ENCODE measurements at places on chromosomes 1 and 21.
A peak's percentile ranks its signal among the peaks of the same experiment; 100 is the strongest.

GRCh38 chr1:17544776-17545350 is 5.4 kb downstream of the ARHGEF10L start:
- no peak for DNase-seq

- no peak for DNase-seq
Observed at GRCh38 chr1:242132121-242132817, 133.4 kb upstream of the MAP1LC3C start.

GRCh38 chr1:35319988-35320713 is 51.6 kb downstream of the ZMYM4 start:
- DNase-seq, result no peak

DNA sequence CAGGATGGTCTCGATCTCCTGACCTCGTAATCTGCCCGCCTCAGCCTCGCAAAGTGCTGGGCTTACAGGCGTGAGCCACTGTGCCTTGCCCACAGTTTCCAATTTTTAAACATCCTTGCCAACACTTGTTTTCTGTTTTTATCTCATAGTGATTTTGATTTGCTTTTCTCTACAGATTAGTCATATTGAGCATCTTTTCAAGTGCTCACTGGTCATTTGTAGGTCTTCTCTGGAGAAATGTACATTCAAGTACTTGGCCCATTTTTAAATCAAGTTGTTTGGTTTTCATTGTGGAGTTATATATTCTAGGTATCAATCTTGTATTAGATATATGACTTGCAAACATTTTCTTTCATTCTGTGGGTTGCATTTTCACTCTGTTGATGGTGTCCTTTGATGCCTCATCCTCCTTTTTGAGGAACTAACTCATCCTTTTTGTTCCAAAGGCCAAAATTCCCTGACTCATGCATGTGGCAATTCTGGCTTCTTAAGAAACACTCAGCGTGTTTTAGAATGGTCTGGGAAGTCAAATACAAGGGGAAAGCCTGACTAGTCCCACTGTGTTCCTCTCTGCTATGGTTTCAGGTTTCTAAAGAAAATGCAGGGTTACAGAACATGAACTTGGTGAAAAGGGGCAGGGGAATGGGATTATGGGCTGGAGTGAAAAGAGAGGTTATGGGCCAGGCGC is 37.3 kb downstream of the PTAFR start:
- no peak for DNase-seq

DNA sequence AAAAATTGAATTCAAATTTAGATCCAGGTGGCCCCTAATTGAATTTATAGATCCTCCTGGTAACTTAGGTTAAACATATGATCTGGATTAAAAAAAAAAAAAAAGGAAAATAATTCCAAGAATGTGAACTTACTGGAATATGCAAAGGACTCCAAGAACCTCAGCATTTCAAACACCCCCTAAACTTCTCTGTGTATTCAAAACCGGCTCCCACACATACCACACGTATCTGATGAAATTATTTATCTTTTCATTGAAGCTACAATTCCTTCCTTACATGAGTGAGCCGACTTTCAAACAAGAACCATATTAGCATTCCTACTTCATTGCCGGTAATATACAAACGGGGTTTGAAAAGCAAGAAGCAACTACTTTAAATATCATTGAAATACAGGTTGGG is 61.4 kb upstream of the FMN2 start:
- DNase-seq, result no peak

DNA sequence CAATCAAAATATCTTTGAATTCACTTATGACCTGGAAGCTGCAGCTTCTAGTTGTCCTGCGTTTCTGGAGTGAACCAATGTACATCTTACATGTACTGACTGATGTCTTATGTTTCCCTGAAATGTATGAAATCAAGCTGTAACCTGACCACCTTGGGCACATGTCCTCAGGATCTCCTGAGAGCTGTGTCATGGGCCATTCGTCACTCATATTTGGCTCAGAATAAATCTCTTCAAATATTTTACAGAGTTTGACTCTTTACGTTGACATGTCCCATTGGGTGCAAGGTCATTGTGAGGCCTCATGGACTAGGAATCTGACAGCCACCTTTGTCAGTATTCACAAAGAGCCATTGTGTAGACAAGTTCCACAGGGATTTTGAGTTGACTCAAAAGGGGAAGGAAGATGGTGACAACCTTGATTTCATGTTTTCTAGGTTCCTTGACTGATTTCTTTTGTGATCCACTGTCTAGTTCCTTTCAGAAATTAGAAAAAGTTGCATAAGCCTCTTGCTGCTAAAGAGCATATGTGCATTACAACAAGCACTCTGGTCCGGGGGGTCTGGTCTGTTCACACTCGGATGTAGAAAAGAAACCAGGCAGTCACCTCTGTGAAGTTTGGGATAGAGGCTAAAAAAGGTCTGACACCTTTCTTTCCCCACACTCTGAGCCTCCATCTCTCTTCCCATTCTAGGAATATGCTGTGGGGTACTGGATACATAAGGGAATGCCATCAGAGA is 10.7 kb downstream of the CHI3L2 start:
- DNase-seq, result no peak

- no peak for DNase-seq
Observed at GRCh38 chr1:25804964-25805862, 5.2 kb downstream of the SELENON start.

DNA sequence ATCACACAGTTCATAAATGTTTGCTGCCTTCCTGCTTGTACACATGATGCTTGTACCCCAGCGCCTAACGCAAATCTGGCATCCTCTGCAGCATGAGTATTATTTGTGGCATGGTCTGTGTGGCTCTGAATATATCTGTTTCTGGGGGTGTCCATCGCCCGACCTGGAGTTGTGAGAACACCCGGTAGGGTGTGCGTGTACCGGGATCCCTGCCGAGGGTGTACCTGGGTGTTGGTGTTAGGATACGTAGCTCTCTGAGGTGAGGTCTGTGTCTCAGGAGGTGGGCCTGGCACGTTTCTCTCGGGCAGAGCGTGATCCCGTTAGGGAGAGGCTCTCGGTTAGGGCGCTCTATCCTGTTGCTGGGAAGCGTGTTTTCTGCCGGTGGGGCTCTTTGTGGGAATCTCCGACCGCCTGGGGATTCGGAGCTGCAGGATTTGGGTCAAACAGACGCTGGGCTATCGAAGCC is 10.4 kb upstream of the CDC20 start:
- DNase-seq, result no peak

- DNase-seq, result no peak
Observed at GRCh38 chr1:73491621-73492020, 706.4 kb downstream of the LRRIQ3 start.

DNA sequence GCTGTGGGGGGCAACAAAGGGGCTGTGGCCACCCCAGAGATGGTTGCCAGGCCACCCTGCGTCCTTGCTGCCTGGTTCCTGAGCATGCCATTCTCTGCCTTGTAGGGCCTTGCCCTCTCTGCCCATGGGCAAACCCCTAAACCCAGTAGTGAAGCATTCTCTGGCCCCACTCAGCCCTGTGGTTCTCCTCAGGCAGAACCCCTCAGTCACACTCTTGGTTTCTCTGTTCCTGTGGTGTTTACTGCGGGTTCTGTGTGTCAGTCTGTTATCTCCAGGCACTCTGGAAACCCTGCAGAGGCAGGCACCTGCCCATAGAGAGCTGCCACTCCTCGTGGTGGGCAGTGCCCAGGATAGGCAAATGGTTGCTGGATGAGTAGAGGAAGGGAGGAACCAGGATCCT is 41.1 kb upstream of the IL19 start:
- no peak for DNase-seq

GRCh38 chr21:32698971-32699693 is 28.7 kb downstream of the SYNJ1 start:
- no peak for DNase-seq

DNA sequence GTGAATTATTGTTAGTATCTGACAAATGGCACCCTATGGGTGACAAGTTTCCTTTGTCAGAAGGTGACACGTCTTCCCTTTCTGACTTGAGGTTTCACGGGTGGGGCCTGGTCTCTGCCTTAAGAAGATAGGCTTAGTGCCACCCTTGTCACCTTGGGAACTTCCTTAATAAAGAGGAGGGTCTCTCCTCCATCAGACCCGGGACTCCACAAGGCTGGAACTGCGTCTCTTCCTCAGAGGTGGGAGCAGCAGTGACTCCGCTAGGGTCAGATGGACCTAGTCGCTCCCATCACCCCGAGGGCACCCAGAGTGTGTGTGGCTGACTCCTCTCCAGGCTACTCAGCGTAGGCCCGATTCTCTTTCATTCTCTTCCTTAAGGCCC is 774 bp upstream of the WDTC1 start:
- peak; percentile 2 for DNase-seq

- peak; percentile 94 for DNase-seq
Observed at GRCh38 chr1:193479187-193479586, 292.8 kb upstream of the B3GALT2 start.

Data from central memory CD4-positive, alpha-beta T cell (primary cell).